ENCODE measurements at places on chromosomes 4 and X.

DNA sequence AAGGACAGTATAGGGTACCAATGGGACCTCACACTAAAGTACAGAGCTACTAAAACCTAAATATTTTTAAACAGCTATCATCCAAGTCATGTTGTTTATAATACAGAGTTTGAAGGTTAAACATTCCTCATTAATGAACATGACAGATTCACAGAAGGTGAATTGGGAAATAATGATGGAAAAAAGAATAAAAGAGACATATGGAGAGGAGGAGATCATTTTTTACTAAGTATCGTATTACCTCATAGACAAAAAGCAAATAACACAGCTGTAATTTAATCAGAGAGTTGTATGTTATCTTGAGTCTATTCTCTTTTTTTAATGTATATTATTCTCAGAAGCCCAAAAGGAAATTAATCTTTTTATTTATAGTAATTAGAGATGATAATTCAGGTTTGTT is 7.9 kb downstream of the PLK4 start:
- DNase-seq: no peak

GRCh38 chr4:14241574-14241973 is 614.0 kb upstream of the BOD1L1 start:
- no peak for DNase-seq

- DNase-seq: peak; percentile 12
Observed at GRCh38 chr4:65865489-65865888, 195.2 kb upstream of the EPHA5 start.

GRCh38 chr4:170259631-170260153 is 169.9 kb upstream of the AADAT start:
- peak; percentile 90 for DNase-seq

GRCh38 chr4:19193274-19193981 is 1058.3 kb upstream of the SLIT2 start:
- no peak for DNase-seq

DNA sequence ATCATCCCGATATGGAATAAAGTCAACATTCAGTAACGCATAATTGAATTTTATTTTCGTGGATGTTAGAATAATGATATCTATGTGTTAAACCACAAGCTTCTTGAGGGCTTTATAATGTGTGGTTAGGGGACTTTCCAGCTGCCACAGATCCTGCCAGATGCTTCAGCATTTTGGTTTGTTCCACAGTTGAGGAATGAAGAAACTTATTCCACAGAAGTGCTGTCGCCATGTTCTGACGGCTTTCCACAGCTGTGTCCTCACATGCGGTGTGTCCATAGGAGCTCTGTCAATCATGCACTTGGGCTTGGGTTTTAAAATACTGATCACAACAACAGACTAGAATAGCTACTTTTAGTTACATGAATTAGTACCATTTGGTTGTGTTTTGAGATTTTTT is 411.9 kb downstream of the TRIML1 start:
- no peak for DNase-seq

Measured in BE2C (cell line).